Stimulated activated CD4-positive, alpha-beta T cell treated with anti-CD3 and anti-CD28 coated beads, Interleukin-2, amount 100 ng/mL, for 24 hours (primary cell): ENCODE measurements at places on chromosomes 16 and 17.

- no peak for DNase-seq
Measured at GRCh38 chr17:46874906-46875305, 23.5 kb downstream of the WNT9B start.

DNA sequence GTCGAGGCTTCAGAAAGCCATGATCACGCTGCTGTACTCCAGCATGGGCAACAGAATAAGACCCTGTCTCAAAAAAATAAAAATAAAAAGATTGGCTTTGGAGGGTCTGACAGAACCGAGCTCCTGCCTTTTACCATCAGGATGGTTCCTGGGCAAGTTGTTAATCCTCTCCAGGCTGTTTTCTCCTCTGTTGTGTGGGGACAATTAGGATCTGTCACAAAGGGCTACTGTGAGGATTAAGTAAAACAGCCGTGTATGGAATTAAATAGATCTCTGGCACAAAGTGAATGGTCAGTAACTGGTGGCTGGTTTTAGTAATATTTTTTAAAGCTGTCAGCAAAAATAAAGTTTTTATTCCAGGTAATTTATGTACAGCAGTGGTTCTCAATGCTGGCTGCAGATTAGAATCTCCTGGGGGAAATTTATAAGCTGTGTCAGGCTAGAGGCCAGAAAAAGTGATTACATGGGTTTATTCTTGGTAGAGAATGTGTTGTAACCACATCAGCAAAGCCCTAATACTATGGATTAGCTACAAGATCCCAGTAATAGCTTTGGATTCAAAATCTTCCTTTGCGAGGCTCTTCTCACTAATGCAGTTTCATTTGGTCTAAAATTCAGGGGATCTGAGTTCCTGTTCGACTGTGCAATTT, 47.2 kb downstream of the GPRC5B start:
- no peak for DNase-seq

GRCh38 chr17:16617481-16618060, 36.1 kb downstream of the ZNF624 start:
- no peak for DNase-seq

GRCh38 chr17:49889500-49889899, 41.6 kb upstream of the TAC4 start:
- no peak for DNase-seq

GRCh38 chr16:8669481-8669880, 4.9 kb upstream of the ABAT start:
- DNase-seq, result no peak

- no peak for DNase-seq
Measured at GRCh38 chr17:10048629-10049350, 143.7 kb upstream of the RCVRN start.

DNA sequence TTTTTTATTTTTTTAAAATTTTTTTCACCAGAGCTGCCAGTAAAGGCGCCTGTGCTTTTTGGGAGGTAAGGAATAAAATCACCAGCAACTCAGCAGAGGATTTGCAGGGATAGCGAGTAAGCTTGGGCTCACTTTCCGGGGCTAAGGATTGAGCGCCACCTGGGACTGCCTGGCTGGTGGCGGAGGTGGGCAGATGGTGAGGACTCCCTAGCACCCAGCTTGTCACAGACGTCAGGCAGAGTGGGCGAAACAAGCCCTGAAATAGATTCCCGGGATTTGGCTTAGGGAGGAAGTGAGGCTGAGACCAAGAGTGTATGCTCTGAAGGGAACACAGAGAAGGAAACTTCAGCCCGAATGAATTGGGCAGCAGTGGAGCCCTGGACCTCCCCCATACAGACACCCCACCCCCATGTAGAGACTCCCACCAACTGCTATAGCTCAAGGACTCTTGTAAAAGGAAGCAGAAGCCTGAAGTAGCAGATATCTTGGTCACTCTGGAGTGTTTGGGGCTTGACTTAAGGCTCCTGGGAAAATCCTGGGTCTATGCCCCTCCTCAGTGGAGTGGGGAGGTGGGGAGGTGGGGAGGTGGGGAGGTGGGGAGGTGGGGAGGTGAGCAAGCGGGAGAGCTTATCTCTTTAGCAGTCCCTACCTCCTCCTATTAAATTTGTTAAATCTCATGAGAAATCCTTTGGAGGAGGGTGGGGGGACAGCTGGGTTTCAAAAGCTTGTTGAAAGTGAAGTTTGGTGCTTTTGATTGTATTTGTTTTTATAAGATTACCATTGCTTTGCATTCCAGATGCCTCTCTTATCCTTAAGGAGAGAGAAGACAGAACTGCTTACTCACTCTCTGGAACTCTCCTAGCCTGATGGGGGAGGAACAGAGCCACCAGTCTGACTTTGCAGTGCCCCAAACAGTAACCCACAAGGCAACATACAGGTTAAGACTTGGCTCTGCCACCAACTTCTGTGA, 8.2 kb downstream of the ARL4D start:
- DNase-seq, result no peak

DNA sequence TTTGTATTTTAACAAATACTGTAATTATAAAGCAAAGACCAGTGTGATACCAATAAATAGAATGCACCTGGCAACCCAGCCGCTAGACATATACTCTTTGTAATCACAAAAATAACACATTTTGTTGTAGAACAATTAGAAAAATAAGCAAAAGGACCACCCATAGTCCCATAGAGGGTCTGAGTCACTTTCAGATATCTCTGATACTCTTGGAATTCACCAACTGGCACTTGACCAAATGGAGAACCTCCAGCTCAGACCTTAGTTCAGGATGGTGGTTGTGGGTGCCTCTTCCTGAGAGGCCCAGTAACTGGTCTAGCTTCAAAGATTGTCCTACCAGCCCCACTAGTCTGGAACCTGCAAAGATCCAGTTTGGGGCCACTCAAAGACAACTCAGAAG, 789 bp upstream of the TERF2 start:
- DNase-seq, result no peak

DNA sequence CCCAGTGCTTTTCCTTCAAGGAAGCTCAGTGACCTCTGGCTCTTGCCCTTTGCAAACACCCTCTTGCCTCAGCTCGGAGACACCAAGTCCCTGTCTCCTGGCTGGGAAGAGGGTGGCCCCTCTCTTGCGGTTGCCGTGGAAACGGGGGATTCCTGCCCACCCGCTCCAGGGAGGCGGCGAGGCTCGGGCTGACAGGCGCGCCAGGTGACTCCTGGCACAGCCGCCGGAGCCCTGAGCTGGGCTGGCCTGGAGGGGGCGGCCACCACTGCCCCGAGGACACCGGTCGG, 71.4 kb downstream of the ABR start:
- peak; percentile 22 for DNase-seq
